Effector memory CD4-positive, alpha-beta T cell (primary cell): ENCODE measurements at places on chromosomes 5 and 9.

- DNase-seq, result no peak
These were observed 5.5 kb upstream of the ESM1 start for GRCh38 chr5:54990841-54991258.

GRCh38 chr5:158170534-158170933 lies 311.6 kb upstream of the CLINT1 start:
- DNase-seq, result no peak

DNA sequence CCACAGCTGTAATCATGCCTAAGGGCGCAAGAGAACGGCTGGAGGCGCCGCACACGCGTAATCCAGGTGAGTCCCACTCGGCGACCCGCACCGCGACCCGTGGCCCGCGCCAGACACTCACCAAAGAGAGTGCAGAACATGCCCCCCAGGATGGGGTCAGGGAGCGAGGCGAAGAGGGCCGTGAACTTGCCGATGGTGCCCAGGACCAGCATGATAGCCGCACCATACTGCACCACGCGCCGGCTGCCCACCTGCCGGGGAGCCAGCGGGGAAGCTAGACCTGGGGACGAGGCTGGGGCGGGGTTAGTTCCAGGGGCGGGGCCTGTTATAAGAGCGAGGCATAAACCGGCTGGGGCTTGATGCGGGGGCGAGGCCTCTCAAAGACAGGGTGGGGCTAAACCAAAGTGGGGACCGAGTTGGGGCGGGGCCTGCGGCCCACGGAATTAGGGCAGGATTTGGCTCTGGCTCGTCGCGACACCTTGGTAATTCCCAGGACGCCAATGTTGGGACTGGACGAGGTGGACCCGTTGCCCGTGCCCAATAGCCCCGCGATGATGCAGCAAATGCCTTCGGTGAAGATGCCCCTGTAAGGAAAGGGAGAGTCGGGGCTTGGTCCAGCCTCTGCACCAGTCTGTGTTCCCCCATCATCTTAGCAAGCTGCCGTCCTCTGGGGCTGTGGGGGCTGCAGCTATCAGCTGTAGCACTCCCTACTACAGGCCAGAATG lies 4.8 kb downstream of the SLC23A1 start:
- no peak for DNase-seq

DNA sequence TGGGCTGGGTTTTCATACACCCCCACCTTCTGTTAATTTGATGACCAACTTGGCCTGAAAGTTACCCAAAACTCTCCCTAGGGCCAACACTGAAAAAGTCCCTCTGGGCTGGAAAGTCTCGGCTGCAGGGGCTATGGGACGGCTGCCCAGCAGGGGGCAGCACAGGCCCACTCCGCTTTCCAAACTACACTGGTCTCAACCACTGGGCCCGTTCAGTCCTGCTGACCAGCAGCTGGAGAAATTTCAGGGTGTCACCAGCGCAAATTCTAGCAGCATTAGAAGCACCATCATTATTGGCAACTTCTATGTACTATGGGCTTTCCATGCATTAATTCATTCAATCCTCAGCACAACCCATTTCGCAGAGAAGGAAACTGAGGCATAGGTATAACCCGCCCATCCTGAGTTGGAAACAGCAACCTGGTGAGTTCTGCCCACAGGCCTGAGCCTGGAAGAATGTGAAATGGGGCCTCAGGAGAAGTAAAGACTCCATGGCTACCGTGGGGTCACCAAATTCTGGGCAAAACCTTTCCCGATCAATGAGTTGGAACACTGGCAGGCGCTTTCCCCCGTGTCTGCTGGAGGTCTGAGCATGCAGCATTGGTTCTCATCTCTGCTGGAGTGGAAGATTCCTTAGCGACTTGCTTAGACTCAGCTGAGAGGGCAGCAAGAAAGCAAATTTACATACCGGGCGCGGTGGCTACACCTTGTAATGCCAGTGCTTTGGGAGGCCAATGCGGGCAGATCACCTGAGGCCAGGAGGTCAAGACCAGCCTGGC lies 9.7 kb downstream of the ORM2 start:
- DNase-seq, result peak; percentile 12

DNA sequence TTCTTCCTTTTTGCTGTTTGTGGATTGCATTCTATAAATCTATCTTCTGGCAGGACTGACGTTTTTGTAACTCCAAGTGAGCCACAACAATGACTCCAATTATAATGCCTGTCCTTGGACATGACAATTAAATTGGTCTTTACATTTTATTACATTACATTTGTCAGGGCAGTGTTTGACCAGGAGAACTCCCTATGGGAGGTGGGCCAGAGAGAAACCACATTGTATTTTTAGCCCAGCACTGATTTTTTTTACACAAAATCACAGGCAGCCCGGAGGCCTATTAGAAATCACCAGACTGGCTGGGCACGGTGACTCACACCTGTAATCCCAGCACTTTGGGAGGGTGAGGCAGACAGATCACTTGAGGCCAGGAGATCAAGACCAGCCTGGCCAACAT lies 99.1 kb upstream of the SMC5 start:
- DNase-seq, result no peak

DNA sequence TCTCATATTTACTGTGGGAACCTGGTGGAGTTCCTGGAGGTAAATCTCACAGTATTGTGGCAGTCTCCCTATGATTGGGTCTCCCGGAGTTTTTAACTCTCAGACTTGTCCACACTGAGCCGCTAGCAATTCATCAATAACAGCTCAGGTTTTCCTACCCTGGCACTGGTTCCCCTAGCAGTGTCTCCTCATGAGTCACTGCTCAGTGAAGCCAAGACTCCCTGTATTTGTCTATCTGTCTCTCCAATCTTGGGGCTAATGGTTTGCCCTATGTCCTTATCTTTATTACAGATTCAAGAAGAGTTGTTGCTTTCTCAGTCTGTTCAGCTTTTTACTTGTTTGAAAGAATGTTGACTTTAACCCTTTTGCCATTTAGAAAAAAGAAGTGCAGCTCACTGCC lies 176.7 kb upstream of the FGF10 start:
- DNase-seq, result no peak

DNA sequence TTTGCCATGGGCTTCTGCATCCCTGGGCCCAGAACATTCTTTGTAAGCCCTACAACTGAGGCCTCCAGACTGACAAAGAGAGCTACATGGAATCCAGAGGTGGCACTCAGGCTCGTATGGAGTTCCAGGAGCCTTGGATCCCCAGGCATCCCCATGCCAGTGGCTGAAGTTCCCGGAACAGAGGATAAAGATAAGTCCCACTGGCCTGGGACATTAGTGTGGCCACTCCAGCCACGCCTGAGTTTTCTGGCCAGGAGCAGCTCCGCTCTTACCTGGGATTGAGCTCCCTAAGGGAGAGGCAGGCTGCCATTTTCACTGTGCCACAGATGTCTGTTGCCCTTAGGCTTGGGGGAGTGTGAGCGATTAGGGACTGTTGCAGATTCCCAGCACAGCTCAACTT lies 656.3 kb upstream of the FAM174A start:
- no peak for DNase-seq

DNA sequence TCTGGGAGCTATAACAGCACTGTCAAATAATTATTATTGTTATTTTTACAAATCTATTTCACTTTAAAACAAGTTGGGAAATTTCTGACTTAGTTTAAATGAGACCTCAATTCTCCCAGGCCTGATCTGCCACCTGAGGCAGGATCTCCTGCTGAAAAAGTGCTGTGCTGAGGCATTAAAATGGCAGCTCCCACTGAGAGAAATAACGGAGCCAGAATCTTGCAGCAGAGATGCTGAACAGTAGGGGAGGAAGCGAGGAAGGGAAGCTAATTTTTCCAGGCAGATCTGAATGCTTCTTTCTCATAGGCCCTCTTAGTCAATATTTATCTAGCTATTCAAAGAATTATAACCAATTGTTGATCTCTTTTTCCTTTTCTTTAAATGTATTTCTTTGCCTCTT lies 196.3 kb downstream of the ZNF462 start:
- no peak for DNase-seq

GRCh38 chr5:11273180-11273903 lies 512.3 kb upstream of the DAP start:
- DNase-seq, result no peak

DNA sequence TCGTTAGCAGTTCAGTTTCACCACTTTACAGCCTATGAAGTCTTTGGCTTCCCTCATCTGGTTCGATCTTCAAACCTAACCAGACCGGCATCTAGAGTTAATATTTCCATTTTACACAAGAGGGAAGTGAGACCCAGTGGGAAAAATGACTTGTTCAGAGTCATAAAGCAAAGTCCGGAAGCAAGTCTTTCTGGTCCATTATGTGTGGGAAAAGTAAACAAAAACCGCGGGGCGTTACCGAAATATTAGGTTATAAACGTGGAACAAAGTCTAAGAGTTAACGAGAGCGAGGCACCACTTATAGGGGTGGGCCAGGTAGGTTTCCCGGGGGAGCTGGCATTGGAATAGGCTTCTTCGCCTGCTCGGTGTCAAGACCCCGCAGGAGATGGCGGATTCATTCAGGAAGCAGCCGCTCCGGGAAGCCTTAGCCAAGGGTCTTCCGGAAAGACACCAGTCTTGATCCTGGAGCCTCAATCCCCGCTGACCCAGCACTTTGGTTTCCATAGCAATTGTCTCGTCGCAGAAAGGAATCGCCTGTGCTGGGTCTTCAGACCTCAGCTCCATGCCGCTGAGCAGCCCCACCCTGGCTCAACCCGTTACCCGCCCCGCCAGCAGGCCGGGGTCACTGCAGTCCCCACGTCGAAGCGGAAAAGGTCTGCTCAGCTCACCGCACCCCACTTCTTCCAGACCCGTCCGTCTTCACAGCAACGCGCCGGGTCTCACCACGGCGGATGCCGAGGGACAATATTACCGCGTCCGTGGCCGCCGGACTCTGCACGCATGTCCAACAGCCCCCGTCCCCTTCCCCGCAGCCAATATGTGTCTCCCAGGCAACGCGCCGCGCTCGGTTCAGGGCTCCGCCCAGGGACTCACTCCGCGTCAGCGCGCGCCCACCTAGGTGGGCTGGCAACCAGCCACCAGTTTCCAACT lies at the start of gene C5orf52:
C5orf52 (plus strand) TSS at position 872 of the 930 bp plus-strand sequence. CDS start 82 bp downstream, outside the sequence.
- no peak for DNase-seq

GRCh38 chr9:85745203-85745602 lies 3.4 kb upstream of the AGTPBP1 start:
- DNase-seq, result no peak

DNA sequence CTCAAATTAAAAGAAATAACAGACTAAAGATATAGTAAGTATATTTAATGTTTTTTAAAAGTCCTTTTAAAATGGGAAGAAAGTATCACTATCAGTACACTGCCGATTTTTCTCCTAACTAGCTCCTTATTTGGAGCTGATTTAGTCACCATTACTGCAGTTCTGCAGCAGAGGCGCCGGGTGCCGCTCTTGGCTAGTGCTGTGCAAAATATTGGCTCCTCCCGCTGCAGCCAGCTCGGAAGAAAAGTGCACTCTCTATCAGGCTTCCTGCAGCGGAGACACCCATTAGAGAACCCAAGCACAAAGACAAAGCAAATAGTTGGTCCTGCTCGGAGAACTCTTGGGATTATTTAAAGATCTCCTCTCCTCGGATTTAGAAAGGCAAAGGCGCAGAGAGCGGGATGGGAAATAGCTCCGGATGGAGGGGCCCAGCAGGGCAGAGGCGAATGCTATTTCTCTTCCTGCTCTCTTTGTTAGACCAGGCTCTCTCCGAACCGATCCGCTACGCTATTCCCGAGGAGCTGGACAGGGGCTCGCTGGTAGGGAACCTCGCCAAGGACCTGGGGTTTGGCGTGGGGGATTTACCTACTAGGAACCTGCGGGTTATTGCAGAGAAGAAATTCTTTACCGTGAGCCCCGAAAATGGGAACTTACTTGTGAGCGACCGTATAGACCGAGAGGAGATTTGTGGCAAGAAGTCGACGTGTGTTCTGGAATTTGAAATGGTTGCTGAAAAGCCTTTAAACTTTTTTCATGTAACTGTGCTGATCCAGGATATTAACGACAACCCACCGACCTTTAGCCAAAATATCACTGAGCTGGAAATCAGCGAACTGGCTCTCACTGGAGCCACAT lies at the start of gene PCDHGB3:
PCDHGB3 (plus strand) TSS at position 249 of the 855 bp plus-strand sequence; CDS start at position 402, 153 bp downstream.
- DNase-seq, result no peak

DNA sequence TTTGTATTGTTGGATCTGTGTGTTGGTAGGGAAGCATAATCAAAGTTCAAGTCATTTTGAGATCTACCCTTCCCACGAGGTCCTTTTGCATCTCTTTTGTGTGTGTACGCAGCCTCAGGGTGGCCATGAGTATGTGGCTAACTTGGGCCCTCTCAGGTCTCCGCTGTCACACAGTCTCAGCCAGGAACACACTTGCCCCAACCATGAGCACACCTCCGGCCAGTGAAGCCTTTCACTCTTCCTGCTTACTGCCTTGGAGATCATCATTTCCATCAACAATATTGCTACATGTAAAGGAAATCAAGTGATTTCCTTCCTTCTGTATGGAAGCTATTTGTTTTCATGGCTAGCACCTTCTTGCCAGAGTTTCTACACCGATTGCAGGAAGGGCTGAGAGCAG lies 13.9 kb downstream of the ZNF346 start:
- DNase-seq, result no peak

GRCh38 chr5:94694671-94695070 lies 76.2 kb downstream of the SLF1 start:
- no peak for DNase-seq

GRCh38 chr9:85420750-85421149 lies 321.0 kb downstream of the AGTPBP1 start:
- no peak for DNase-seq

- no peak for DNase-seq
These were observed 96.8 kb downstream of the OR2K2 start for GRCh38 chr9:111232997-111233790.

- DNase-seq, result no peak
These were observed 143.2 kb downstream of the CACNA1B start for GRCh38 chr9:138020795-138021182.

GRCh38 chr5:132480893-132481595 lies 9.5 kb downstream of the IRF1 start:
- DNase-seq, result no peak

DNA sequence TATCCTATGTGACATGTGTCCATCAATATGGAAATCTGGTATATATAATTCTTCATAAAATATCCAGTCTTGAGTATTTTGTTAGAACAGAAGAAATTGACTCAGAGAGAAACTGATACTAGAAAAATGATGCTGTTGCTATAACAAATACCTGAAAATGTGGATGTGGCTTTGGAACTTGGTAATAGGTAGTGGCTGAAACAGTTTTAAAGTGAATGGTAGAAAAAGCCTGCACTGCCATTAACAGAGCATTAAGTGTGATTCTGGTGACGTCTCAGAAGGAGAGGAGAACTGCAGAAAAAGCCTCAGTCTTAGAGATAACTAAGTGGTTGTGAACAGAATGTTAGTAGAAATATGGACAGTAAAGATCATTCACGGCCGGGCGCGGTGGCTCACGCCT lies 634.9 kb upstream of the ZNF608 start:
- no peak for DNase-seq

DNA sequence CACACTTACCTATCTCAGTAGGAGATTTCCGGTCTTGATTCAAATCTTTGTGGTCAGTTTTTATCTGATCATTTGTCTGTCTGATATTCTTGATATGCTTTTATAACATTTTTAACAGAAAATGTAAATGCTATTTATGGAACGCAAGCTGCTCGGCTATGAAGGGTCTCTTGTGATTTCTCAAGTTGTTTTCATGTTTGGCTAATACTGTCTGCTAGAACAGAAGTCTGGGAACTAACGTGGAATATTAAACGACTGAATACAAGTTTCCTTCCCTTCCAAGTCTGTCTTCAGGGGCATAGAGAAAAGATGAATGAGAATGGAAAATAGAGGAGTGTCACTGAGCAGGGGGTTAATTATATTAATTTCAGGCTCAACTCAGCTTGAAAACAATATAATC lies 27.6 kb downstream of the SNCAIP start:
- no peak for DNase-seq

GRCh38 chr9:131804826-131805225 lies 65.0 kb upstream of the RAPGEF1 start:
- DNase-seq, result no peak

GRCh38 chr9:136697821-136698526 lies 10.7 kb upstream of the AGPAT2 start:
- no peak for DNase-seq

- no peak for DNase-seq
These were observed 180.4 kb downstream of the GAS1 start for GRCh38 chr9:86766912-86767311.
